Activated naive CD4-positive, alpha-beta T cell treated with Interleukin-2 at 50 U/mL for 16 hours (primary cell): ENCODE measurements at places on chromosomes 4 and X.
A peak's percentile ranks its signal among the peaks of the same experiment; 100 is the strongest.

- DNase-seq, result no peak
These were observed 175.7 kb upstream of the BCOR start for GRCh38 chrX:40273356-40274050.

GRCh38 chrX:130829526-130830515, 73.2 kb downstream of the ENOX2 start:
- no peak for DNase-seq

- DNase-seq, result no peak
These were observed 956 bp downstream of the TAPT1 start for GRCh38 chr4:16225167-16225862.

GRCh38 chr4:3406021-3406420, 35.7 kb upstream of the HGFAC start:
- no peak for DNase-seq

- DNase-seq, result no peak
These were observed 158.3 kb downstream of the CPE start for GRCh38 chr4:165537028-165537648.

DNA sequence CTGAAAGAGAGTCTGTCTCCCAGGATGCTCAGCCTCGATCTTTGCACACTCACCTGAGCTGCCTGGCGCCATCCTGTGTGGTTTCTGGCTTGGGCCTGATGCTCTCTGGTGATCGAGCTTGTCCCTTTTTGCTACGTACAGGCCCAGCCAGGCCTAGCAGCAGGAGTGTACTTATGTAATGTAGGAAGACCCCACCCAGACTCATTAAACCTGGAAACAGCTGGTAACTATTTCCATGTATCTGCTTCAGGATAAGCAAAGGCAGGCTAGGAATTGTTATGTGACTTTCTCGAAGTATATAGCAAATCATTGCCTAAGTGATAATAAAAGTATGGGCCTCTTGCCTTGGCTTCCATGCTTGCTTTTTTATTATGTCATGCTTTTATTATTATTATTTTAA, 18.6 kb upstream of the ARSJ start:
- DNase-seq, result no peak

DNA sequence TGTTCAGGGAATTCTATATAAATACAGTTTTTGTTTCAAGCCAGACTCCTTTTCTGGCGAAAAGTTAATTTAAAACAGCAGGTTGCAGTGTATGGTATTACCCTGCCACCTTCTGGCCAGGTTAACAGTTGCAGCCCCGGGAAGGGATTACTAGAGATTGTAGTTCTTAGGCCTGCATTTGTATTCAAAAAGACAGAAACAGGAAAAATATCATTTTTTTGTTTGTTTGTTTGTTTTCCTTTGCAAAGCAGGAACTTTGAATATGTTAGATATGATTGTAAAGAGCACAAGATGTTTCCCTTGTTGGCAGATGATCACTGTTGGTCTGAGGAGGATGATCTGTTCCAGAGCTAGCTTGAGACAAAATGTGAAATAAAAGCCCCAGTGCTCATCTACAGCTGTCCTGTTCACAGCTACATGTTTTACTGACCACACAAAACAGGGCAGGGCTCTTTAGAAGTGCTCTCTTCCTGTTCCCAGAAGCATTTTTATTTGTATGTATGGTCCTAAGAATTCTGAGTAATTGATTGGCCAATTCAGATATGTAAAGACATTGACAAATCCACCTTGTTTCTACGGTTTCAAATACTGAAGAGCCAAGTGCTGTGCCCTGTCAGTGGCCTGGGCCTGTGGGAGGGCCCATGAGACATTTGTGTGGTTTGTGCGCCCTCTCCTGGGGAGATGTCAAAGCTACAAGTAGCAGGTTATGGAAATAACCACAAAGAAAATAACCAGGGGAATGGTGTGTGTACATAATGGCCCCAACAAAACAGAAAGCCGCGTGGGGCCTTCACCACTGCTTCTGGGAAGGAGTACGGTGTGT, 57.9 kb downstream of the CLDN22 start:
- DNase-seq, result peak; percentile 75

DNA sequence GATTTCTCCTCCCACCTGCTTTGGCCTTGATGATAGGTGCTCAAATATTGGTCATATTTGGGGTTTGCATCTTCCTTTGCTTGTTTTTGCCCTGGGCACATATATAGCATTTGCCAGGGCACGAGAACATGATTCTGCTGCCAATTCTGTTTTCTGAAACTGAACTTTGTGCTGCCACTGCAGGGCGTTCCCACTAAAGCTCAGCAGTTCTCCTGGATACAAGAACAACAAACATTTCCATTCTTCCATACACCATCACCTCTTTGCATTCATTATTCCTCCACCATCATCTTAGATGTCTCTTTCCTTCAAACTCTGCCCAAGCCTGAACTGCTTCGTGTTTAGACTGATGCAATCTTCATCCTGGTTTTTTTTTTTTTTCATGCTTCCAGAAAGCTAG, 36.3 kb upstream of the GATB start:
- no peak for DNase-seq

DNA sequence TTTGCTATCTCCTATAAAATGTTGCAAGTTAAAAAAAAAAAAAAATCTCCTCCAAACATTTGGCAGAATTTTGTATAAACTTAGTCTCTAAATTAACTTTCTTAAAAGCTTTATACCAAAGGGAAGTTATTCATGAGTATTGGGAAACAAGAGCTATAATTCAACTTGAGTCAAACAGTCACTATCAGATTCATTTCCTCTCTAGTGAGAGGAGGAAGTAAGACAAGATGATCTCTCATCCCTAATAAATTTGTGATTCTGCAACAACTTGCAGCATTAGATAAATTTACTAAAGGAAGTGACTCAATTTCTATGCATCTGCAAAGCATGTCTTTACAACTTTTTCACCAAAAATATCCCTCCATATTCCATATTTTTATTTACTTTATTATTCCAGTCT, 135.4 kb upstream of the GNPDA2 start:
- DNase-seq, result no peak

DNA sequence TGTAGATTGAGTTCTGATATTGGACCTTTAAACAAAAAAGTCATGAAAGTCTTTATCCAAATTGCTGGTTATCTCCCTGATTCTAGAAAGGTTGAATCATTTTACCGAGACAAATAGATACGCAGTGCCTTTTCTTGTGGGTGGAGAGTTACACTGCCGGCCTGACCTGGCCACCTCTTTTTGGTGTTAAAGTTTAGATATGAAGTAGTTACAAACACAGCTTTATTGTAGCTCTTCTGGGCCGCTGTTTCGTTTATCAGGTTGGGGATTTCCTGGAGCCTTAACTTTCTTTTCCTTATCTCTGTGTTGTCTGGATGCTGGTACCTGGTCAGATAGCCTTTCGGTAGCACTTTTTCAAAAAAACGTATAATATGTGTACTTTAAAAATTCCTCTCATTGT, 31.0 kb downstream of the FNIP2 start:
- DNase-seq, result no peak

DNA sequence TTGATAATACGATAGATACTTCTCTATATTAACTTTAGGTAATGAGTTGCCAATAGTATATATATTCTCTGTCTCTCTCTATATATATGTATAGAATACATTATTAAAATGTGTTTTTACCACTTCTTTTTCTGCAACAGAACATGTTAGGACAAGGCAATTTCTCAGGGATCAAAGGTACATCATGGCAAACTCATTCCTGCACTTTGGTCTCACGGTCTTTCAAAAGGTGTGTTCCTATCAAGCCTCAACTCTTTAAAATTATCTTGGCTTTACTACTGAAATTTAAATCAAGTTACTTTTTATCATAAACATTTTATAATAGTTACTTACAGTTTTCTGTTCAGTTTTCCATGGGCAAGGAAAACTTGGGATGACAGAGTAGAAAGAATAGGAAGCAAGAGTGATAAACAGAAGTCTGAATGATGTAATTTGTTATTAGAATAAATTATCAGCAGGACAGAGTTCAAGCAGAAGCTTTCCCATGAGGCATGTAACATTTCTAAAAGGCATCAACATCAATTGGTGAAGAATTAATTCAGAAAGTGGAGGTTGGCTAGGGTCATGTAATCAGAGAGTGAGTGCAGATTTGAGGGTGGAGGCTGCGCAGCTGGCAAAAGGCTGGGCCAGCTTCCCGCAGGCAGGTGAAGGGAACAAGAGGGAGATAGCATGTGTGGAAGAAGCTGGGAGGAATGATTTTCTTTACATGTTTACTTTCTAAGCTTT, 59.7 kb upstream of the LRAT start:
- no peak for DNase-seq

DNA sequence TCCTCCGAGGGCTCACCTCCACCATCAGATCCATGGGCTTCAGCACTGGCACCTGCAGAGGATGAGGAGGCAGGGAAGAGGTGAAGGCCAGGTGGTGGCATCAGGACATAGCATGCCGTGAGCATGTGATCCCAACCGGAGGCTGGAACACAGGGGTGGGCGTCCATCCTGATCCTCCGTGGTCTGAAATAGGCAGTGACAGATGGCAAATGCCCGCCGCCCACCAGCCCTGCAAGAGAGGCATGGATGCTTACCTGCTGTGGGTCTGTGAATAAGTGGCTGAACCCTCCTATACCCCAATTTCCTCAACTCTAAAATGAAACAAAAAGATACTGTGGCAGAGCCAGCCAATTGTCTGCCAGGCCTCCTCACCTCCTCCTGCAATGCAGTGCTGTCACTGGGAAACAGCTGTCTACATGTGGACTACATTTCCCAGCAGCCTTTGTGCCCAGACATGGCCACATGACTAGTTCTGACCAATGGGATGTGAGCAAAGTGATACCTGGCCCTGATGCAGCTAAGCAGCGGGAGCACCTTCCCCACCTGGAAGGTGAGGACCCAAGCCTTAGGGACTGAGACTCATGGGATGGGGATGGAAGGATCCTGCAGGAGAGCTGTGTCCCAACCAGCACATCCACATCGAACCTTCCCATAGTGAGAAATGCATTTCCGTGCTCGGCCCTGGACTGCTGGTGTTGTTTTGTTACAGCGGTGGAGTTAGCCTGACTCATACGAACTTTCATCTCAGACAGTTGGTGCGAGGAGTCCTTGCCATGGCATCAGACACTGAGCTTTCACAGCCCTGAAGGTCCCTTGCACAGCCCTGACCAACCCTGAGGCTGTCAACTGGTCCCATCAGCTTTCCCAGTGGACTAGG, 99.5 kb downstream of the PPP2R2C start:
- no peak for DNase-seq

DNA sequence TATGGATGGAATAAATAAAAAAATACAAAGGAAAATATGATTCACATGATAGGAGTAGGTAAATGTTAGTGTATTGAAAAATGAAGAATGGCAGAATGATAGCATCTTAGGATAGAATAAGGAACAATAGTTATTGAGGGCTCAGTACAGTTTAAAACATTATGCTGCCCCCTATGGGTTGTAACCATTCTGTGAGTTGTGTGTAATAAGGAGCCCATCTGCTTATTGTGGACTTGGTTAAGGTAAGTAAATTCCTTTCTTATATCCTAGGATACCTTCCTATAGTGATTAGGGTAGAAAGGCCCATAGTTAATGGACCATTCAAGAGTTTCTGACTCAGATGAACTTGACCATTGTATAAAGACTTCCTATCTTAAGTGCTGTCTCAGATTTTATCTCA, 195.8 kb downstream of the PDHA2 start:
- no peak for DNase-seq

- DNase-seq, result no peak
These were observed 131.4 kb downstream of the TRAM1L1 start for GRCh38 chr4:116953947-116954346.

DNA sequence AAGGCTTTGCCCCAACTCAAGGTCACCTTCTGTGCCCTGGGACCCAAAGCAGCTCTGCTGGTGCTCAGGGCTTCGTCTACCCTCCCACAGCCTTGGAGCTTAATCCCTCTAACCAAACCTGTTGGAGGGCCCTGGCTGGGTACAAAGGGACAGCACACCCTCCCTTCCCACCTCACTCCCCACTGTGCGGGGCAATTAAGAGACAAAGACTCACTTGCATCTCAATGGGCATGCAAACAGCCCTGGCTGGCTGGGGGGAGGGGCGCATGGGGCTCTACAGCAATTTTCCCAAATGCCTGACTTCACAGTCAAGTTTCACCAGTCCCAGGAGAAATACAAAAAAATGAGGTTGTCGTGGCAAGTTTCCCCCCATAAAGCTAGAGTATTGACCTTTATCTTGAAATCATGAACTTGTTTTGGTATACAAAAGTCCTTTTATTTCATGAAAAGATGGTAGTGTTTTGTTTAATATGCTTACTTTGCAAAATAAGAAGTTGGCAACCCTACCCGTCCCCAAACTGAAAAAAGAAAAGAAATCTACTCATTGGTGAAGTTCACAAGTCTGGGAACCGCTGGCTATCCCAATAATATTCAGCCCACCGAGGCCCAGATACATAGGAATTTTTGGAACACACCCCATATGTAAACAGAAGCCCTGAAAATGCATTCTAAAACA, 4.1 kb upstream of the CD99L2 start:
- DNase-seq, result no peak

DNA sequence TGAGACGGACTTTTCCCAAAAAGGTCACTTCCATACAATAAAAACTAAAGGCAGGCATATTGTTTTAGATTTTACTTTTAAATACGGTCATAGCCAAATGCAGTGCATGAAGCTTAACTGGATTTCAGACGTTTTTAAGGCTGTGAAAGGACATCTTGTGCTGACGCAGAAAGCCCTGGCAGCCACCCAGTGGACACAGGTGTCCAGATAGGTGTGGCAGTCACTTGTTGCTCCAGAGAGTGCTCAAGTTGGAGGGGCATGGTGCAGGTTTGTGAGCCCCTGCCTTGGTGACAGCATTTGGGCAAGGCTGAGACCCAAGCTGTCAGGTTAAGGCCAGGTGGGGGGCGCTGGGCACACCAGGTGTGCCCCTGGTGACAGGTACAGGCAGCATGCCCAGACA, 135.8 kb upstream of the TBL1X start:
- DNase-seq, result no peak

- no peak for DNase-seq
These were observed 51.7 kb downstream of the HTT-AS start for GRCh38 chr4:3022651-3023050.

- no peak for DNase-seq
These were observed 86.8 kb downstream of the ABLIM2 start for GRCh38 chr4:8071766-8072165.

DNA sequence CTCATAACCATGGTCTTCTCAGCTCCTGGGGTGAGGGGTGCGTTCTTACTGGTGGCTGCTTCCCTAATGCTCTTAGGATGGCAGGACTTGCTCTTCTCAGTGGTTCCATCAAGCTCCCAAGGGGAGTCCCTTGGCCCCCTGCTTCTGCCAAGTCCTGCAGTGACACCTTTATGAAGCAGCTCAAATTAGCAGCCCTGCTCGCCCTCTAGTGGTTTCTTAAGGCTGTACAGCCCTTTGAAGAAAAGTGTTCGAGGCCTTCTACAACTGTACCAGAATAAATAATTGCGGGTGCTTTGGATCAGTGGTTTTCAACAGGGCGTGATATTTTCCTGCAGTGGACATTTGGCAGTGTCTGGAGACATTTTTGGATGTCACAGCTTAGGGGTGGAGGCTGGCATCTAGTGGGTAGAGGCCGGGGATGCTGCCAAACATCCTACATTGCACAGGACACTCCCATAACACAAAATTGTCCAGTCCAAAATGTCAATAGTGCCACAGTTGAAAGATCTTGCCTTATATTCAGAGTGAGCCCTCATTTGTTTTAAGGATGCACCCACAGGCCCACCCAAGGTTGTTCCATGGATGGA, 204.7 kb upstream of the S100G start:
- peak; percentile 27 for DNase-seq

GRCh38 chr4:38621028-38621684, 42.8 kb upstream of the KLF3 start:
- DNase-seq, result no peak

- no peak for DNase-seq
These were observed 5.0 kb downstream of the TDO2 start for GRCh38 chr4:155908187-155909139.

GRCh38 chr4:183158062-183158461, 59.0 kb downstream of the WWC2 start:
- no peak for DNase-seq
